ELR (cell line): ENCODE measurements at places on chromosomes 5 and 9.

GRCh38 chr5:132049093-132049492 lies 11.4 kb upstream of the IL3 start:
- DNase-seq: no peak

DNA sequence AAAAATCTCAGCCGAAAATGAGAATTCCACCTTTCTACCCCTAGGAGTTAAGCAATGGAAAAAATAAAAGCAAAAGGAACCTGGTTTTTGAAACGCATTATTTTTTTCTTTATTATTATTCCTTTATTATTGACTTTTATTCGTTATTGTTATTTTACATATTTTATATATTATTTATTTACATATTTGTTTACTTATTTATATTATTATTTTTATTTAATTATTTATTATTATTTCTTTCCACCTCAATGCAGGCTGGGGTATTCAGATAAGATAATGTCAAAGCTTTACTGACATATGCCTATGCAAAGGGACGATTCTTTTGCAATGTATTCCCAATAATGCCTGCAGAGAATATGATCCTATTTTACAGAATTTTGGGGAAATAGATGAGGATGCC lies 16.7 kb downstream of the UGT3A2 start:
- DNase-seq: no peak

DNA sequence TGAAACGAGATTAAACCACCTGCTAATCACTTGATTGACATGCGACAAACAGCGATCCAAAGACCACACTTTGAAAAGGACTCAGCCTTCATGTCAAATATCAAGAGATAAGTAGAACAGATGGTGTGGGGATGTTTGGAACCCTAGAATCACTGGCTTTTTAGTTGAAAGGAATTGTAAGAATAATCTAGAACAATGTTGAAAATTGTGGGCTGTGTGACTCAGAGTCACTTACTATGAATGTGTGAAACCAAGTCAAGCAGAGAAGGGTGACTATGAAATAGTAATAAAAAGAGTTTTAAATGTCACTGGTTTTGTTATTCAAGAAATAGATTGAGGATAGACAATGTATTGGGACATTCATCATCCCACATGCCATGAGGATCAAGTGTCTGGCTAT lies 14.1 kb upstream of the C1QTNF3 start:
- no peak for DNase-seq

- DNase-seq: no peak
Measured at GRCh38 chr9:109496218-109496617, 1.9 kb downstream of the PTPN3 start.

DNA sequence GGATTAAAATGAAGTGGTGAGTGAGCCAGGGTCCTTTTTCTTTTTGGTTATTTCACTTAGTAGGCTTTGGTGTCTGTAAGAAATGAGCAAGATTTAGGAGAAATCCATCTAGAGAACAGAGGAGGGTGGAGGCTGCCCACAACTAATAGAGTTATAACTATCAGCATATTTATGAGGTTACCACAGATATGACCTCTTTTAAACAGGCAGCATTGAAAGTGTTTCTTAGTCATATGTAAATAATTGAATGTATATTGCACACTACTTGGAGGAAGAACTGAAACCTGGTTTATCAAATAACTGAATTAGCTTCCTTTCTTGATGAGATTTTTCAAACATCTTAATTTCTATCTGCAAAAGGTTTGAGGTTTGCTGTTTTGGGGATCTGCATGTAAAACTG lies 483.1 kb upstream of the PIK3R1 start:
- no peak for DNase-seq

GRCh38 chr5:66174338-66174737 lies 30.2 kb downstream of the SREK1 start:
- DNase-seq: peak; percentile 42

DNA sequence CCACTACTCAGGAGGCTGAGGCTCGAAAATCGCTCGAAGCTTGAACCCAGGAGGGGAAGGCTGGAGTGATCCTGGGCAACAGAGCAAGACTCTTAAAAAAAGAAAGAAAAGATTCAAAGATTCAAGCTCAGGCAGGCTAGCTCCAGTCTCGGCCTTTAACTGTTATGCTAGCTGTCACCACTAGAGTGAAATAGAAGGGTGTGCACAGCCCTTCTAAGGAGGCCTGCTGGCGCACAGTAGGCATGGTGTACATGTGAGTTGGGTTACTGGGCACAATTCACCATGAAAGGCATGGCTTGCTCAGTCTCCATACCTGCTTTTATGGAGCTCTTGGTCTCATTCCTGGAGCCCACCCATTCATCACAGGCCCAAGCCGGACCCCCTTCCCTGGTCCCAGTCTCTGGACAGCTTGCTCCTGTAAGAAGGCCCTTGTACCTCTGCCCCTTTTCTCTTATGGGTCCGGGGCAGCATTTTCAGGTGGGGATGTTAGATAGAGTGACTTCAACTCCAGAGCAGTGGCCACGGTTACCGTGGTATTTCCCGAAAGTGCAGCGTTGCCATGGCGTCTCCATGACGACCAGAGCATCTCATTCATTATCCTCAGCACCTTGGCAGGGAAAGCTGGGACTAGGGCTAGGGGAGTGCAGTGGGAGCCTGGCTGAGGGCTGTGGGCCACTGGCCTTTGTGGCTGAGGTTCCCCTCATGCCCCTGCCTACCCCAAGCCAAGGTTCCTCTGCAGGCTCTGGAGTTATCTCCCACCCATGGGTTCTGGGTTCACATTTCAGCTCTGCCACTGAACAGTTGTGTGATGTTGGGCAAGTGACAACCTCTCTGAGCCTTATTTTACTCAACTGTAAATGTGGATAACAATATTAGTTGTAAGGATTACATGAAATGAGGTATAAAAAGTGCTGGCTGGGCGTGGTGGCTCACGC lies 5.7 kb downstream of the NDST1 start:
- peak; percentile 48 for DNase-seq
